ENCODE measurements at places on chromosomes 4 and X.

- no peak for DNase-seq
Observed at GRCh38 chr4:61079427-61079826, 120.7 kb upstream of the ADGRL3 start.

DNA sequence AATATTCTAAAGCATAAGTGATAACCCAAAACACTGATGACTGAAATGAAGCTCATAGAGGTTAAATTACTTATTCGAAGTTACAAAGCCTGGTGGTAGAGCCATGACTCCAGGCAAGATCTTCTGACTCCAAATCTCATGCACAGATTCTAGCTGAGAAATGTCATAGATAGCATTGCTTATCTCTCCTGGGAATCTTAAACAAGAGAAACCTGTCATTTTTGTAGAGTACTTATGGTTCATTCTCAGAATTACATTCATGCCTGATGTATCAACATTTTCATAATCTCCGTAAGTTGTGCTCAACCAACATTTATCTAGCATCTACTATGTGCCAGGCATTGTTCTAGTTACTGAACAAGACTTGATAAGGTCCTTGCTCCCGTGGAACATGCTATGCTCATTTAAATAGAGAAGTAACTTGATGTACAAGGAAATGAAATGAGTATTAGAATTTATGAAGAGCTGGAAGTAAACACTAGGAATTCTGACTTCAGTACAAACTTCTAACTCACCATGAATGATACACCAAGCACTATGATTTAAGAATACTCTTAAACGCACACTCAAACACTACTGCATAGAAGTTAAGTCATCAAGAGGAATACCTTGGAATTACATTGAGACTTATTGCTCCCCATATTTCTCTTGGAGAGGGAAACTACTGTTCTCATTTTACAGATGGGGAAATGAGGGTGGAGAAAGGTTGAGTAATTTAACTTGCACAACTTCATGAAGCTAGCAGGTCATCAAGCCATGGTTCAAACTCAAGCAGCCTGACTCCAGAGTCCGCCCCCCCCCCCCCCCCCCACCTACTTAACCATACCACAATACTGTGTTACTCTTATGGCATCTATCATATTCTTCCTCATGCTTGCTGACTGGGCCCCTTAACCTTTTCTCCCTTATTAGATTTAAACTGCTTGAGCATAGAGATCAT lies 45.4 kb downstream of the MBNL3 start:
- no peak for DNase-seq

DNA sequence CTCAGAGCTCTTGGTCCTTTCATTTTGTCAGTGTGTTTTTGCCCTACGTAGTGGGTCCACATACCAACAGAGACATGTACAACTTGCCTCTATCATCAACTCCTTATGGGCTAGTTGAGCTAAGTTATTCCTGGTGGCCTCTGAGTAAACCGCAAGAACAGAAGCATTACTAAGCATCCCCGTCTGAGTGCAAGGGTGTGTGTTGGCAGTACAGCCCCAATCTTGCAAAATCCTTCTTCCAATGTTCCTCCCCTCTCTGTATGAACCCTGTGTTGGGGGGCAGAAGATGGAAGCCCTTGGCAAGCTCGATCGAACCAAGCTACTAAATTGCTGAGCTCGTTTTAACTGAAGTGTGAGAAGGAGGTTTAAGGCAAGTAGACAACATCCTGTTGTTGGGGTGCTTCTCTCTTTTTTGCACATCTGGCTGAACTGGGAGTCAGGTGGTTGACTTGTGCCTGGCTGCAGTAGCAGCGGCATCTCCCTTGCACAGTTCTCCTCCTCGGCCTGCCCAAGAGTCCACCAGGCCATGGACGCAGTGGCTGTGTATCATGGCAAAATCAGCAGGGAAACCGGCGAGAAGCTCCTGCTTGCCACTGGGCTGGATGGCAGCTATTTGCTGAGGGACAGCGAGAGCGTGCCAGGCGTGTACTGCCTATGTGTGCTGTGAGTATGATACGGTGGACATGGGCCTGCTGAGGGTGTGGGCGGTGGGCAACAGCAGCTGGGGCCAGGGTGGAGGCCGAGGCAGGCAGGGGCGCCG lies at the start of gene SH2D1A:
TSS of gene SH2D1A (plus strand) at position 447 of the 760 bp plus-strand sequence. CDS start at position 527, 80 bp downstream.
- DNase-seq = no peak

DNA sequence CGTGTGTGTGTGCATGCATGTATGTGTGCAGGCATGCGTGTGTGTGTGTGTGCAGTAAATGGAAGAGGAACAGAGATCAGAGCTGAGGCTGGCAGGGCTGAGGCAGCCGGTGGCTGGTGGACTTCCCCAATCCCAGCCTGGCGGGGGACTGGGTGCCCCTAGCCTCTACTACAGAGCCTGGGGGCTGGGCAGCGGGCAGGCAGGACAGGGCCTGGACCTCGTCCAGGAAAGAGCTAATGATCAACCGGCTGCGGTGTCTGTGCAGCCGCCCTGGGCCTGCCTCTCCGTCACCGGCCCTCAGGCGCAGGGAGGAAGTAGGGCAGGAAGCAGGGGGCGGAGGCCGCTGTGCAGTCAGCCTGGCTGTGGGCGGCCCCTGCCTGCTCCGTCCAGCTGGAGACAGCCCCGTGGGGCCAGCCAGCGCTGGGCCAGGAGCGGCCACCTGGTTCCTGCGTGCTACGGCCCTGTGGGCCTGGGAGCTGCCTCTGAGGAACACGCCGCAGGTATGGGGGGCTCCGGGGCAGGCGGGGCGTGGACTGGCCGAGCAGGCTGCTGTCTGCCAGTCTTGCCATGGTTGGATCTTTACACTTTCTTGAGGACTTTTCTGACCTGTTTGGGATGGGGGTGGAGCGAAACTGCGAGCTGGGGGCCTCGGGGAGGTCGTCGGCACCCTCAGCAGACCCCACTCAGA lies at the start of gene SH3TC1:
TSS of gene SH3TC1 (plus strand) at position 385 of the 688 bp plus-strand sequence. CDS start 5,905 bp downstream, outside the sequence.
- no peak for DNase-seq

DNA sequence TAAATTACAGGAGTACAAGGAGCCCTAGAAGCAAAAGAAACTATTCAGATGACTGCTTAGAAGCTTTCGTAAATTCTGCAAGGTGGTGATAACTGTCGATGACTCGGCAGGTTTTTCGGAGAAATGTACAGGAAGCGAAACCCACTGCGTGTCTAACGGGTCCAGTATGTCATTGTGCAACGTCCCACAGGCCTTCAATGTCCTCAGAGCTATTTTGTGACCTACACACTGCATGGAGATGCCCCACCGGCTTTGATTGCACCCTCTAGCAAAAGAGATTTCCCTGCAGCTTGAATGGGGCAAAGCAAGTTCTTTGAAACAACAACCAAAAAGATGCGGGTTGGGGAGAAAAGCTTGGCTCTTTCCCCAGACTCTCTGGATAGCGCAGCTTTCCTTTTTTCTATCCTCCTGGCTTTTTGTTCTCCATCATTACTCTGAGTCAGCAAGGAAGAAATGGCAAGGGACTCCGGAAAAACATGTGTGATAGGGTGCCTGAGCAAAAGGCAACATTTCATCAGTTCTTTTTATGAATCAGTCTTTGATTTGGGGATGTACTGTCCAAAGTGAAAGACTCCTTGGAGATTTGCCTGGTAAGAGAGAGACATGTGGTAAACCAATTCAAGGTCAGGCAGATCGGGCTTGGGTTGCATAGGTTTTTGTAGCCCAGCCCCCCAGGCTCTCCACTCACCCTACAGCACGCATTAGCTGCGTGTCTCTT lies 112.0 kb upstream of the TBL1X start:
- DNase-seq = no peak

DNA sequence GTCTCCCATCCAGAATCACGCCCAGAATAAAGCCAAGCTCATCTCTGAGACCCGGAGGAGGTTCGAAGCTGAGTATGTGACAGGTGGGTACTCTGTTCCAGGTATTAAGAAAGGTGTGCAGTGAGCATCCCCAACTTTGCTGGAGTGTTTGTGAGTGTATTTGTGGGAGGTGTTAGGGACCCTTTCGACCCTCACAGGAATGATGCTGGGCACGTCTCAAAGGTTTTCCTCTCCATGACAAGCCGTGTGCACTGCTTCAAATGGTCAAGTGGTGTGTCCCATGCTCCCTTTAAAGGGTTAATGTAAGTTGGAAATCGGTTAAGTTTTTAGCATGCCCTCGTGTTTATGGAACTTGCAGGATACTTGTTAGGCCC lies 442 bp downstream of the MOSPD2 start:
- DNase-seq = no peak

DNA sequence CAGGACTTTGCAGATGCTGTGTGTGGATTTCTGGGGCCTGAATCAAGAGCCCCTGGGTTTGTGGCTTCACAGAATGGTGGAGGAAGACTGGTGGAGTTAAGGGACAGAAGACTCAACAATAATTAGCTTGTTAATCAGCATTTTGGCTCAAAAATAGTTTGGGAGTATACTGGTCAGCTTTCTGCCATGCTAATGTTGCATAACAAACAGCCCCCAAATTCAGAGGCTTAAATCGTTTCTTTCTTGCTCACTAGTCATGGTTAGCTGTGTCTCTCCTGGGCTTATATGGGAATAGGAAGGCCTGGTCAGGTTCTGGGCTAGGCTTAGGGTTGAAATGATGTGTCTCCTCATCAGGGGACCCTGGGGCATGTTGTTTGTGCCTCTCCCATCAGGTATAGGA lies 24.4 kb downstream of the TBL1X start:
- no peak for DNase-seq

GRCh38 chr4:123191728-123192127 lies 204.9 kb upstream of the SPRY1 start:
- DNase-seq = no peak

GRCh38 chrX:48713847-48714246 lies 17.3 kb downstream of the SUV39H1 start:
- no peak for DNase-seq

DNA sequence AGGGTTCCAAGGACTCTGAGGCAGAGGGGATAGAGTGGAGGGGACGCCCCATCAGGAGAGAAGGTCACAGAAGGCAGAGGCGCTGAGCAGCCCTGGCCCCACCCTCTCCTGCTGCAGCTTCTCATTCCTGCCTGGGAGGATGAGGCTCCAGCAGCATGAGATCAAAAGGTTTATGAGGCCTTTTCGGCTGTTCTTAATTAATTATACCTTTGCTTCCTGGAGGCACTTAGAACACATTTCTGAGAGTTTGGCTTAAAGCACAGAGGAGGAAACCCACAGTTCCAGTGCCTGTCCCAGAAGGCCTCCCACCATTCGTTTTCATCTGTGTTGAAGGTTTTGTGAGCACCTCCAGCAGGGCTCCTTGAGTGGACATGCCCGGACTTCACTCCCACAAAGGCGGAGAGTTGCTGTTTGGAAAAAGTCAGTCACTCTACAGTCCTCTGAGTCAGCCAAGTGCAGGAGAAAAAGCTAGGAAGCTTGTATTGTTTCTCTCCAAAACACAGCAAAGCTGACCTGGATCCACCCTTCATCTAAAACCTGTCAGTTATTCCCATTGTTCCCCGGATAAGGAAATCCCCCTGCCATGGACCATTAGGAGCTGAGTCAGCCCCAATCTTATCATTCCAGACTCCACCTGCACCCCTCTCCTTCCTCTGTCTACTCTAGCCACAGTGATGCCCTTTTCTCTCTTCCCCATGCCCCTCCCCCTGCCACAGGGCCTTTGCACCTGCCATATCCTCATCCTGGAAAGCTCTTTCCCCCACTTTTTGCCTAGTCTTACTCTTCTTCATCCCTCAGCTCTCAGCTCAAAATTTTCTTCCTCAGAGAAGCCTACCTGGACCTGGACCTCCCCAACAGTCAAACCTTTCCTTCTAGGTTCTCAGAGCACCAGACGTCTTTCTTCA lies 276.8 kb downstream of the FBXW7 start:
- DNase-seq = no peak

DNA sequence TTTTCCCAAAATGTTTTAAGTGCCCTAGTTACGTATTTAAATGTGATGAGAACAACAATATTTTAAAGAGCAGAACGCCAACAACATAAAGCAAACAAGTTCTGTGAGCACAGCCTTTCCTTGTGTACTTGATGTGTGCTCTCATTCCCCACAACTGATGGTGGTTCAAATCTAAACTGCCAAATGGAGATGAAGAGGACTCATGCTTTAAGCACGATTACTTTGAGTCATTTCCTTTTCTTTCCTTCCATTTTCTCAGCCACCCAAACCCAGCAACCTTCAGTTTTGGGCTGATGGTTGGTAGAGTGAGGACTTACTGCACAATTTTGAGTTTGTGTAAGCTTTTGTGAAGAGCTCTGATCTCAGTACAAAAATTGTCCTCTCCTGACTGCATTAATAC lies 1.7 kb downstream of the NSD2 start:
- no peak for DNase-seq

GRCh38 chr4:176340871-176341685 lies 21.3 kb downstream of the SPCS3 start:
- no peak for DNase-seq

GRCh38 chr4:74886484-74886883 lies 46.4 kb upstream of the PARM1 start:
- no peak for DNase-seq

GRCh38 chr4:30950737-30951136 lies 230.6 kb downstream of the PCDH7 start:
- no peak for DNase-seq

DNA sequence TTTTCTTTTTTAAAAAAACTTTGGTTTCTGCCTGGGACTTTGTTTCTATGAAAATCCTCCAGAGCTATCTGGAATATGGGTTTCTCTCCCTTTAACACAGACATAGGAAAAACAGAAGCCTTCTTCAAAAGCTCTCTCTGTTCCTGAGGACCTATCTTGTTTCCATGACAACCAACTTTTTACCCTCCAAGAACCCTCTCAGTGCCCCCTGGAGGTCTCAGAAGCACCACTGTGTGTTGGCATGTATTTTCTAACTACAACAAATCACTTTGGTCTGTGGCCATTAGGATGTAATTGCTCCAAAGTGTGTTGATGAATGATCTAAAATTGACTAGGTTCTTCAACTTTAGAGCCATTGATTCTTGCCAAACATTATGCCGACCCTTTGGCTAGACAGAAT lies 1331.6 kb downstream of the ADGRL3 start:
- no peak for DNase-seq

DNA sequence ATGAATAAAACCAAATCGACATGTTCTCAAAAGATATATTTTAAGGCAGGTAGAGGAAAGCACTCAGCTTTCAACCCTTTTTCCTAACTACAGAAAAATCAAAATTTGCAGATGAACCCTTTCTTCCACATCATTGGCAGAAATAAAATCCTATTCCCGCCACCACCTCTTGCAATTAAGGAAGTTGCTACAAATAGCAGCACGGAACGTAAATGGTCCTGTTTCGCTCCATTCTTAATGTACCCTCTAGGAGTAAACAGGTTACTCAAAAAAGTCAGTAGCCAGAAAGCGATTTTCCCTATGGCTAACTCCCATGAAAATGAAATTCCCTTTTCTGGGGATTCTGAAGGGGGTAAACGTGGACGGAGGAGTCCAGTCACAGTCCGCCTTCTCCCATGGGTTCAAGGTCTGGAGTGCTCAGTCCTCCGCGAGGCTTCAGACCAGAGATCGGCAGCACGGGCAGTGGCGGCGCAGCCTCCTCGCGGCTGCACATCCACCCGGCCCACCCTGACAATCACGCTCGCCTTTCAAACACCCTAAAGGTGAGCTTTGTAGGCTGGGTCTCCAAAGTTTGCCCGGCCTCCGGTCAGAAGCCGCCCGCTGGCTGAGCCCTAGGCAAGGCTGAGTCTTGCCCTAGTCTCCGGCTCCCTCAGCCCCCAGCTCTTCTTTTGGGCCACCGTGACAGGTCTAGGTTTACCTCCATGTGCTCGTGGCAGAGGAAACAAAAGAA lies 1.8 kb downstream of the ATP11C start:
- no peak for DNase-seq
